ENCODE measurements at places on chromosomes 16 and 17. TPM values are rescaled to one million over a fixed set of nuclear protein-coding genes. Genes with fewer than 3 reads are reported as not detected.

GRCh38 chr16:86059253-86060171 is 160.6 kb downstream of the IRF8 start:
- DNase-seq, result peak; percentile 44

DNA sequence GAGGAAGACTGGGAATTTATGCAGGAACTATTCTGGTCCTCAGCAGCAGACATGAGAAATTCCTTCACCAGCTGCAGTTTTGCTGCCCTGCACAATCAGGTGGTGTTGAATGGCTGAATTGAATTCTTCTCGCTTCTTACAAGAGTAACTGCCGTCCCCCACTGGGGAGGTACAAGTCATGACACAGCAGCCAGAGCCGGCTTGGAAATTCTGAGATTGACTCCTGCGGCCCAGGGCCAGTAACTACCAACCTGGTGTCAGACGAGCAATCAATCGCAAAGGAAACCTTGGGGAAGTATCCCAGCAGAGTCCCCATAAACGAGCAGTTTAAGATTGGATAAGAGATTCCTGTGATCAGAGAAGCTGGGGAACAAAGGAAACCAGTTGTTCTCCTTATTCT is 30.7 kb downstream of the KNOP1 start:
- no peak for DNase-seq

Gene GRAPL
- total RNA-seq, result 2.2 TPM

GRCh38 chr17:38980490-38981217 is 13.5 kb upstream of the FBXO47 start:
- DNase-seq, result no peak

Gene C16orf74
- total RNA-seq, result 1.3 TPM

GRCh38 chr17:7020894-7021664 is 1.8 kb upstream of the BCL6B start:
- peak; percentile 9 for DNase-seq

Gene EMC6
- total RNA-seq, result 29.3 TPM

DNA sequence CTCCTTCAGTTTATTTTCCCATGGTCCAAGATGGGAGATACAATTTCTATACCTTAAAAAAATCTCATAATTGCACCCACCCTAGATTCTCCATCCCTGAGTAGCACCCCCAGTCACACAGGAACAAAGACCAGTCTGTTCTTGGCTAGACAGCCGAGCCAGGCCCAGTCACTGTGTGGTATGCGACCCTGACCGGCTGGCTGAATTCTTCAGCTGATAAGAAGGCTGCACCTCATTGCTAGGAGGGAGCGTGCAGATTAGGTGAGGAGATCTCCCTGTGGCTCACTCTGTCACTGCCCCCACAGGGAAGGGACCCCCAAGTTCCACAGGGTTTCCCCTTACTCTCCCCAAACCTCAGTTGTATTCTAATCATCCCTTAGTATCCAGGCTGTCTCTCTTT is 138.7 kb downstream of the SALL1 start:
- no peak for DNase-seq

Gene UMOD
- not detected for total RNA-seq

Gene ALDH3A1
- 0.60 TPM for total RNA-seq

DNA sequence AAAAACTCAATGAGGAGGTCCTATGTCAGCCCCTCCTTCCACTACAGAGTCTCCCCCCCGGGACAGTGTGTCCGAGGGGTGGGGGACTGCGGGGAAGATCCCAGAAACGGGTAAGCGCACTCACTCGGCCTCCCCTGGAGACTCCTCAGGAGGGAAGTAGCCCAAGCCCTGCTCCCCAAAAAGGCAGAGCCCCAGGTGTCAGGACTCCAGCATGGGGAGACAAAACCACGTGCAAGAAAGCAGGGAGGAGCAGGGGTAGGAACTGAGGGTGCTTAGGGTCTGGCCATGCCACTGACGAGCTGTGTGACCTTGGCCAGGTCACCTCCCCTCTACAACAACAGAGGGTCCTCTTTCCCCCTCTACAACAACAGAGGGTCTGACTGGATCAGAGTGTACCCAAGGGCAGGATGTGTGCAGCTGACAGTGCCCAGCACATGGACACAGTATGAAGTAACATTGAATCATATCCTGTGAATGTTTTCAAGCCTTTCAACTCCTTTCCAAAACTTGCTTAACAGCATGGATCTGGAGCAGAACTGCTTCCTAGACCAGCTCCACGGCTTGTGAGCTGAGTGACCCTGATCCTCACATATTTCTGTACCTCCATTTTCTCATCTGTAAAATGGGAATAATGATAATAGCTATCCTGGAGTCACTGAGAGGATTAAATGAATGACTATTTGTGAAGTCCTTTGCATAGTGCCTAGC is 2.1 kb upstream of the NAGS start:
- no peak for DNase-seq

Gene TBC1D3H
- total RNA-seq, result not detected

DNA sequence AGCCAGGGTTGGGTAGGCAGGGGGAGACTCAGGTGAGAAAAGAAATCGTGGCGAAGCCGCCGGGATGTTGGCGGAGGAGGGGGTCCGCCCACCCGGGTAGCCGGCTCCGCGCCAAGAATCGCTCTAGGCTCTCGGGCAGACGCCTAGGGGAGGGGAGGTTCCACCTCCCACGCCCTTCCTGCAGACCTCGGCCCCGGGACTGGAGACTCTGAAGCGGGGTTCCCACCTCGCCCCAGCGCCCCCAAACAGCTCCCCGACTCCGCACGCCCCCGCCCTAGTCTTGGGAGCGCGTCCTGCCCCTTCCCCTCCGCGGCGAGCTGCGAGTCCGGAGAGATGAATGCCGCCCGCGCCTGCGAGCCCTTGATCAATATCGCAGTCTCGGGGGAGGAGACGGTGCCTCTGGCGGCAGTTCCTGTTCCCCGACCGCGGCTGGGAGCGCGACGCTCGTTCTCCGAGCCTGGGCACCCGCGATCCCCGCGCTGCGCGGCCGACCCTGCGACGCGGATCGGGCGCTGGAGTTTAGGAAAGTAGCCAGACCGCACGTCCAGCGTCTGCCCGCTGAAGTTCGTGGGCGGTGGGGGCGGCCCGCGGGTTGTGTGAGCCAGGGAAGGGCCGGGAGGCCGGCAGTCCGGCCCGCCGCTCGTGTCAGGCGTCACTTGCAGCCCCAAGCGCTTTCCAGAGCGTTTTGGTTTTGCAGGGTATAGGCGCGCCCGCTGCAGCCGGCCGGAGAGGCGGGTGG is 790 bp downstream of the CRHR1 start:
- no peak for DNase-seq

Gene ITGAD
- total RNA-seq, result 0.41 TPM

- no peak for DNase-seq
These were observed 2.8 kb downstream of the GPT2 start for GRCh38 chr16:46886764-46887523.

DNA sequence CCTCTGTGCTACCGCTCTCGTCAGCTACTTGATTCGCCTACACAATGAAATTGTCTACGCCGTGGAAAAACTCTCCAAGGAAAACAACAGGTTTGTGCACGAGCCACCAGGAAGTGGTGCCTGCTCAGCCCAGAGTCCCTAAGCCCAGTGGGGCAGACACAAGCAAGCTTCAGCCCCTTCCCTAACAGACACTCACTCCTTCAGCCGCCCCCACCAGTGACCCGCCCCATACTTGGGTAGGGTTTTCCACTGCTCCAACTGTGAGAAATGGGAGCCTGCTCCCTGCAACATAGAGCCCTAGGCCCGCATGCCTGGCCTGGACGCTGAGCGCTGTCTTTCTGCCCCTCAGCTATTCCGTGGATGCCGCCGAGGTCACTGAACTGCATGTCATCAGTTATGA is 28.6 kb upstream of the ENDOV start:
- no peak for DNase-seq

Gene SERPINF2
- total RNA-seq, result 0.78 TPM

Gene ELOB
- 296 TPM for total RNA-seq

Gene CDH5
- 17.0 TPM for total RNA-seq

GRCh38 chr17:79667746-79668145 is 56.9 kb upstream of the RBFOX3 start:
- no peak for DNase-seq

GRCh38 chr17:38867179-38867967 is 2.5 kb upstream of the LASP1 start:
- no peak for DNase-seq

Gene PABPN1L
- total RNA-seq, result not detected

GRCh38 chr16:10314811-10315210 is 71.0 kb upstream of the ATF7IP2 start:
- no peak for DNase-seq

- no peak for DNase-seq
These were observed 480 bp downstream of the MRPS7 start for GRCh38 chr17:75262112-75262606.

GRCh38 chr17:7019839-7020519 is 2.9 kb upstream of the BCL6B start:
- peak; percentile 64 for DNase-seq

DNA sequence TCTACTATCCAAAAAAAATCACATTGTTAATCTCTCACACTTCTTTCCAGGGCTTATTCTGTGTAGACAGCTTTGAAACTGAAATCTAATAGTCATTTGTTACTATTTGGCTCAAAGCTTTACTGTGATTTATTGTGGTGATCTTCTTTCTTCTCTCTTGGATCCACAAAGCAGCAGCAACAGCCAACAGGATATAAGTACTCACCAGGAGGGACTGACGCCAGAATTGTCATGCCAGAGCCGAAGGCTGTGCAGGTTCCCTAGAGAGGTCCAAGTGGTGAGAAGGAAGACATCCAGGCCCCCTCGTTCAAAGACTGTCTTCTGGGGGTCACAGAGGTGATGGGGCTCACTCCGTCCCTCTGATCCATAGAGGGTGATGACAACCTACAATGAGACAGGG is 33.3 kb downstream of the PKD1L3 start:
- DNase-seq, result no peak

DNA sequence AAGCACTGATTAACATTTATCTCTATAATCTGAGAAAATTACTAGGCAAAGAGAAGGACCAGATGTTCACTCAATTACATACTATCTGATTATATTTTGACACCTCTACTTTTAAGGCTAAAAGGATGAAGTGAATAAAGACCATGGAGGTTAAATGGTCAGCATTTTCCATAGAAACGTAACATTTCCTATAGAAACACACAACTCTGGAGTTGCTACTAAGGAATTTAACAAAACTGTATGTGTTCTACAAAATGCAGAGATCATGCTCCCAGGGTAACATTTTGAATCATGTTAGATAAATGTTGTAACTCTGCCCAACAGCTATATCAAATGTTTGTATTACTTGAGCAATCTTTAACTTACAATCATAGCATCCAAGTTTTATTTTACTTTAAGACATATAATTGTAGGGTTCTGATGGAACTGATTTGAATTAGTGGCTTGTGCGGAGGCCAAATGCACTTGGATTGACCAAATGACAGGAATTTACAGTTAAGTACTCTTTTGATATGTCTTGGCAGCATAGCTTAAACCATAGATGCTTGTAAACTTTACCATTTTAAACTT is 97.7 kb downstream of the RPGRIP1L start:
- no peak for DNase-seq

DNA sequence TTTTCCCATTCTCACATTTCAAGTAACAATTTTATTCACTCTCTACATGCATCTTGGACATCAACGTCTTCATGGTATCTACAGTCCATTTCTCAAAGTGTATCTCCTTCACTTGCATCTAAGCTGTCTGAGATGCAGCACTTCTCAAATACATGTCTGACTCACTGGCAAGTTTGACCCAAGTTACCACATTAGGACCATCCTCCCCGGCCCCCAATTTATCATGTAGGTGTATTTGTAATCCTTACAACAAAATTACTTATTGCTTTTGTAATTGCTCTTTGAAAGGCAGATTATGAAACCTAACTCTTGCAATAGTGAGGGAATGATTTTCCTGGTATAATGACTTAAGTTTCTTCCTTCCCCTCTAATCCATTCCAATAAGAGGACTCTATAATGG is 28.9 kb upstream of the ULK2 start:
- no peak for DNase-seq

Measured in mucosa of descending colon (tissue), 3 donors.